NCI-H187 (cell line): ENCODE measurements at places on chromosomes 2 and 18.

- DNase-seq, result no peak
These were observed 207.1 kb downstream of the SPAG16 start for GRCh38 chr2:213491376-213491775.

DNA sequence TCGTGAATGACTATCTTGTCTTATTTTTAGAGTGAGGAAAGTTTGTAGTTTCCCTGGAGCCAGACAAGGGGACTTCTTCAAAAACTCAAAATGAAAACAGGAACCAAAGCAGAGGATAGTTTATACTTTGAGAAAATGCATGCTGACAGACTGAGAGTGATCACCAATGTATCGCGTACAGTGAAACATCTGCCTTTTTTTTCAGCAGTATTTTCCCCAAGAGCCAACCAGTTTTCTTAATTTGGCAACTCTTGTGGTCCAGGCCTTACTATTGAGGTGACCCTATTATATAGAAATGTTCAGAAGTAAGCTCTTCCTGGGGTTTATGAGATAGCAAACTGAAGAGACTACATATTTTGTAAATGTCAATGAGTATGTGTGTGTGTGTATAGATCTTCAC is 153.7 kb upstream of the VRK2 start:
- no peak for DNase-seq

- no peak for DNase-seq
These were observed 42.6 kb upstream of the MTCL1 start for GRCh38 chr18:8662560-8663255.

GRCh38 chr2:134683561-134684112 is 35.2 kb downstream of the TMEM163 start:
- no peak for DNase-seq

DNA sequence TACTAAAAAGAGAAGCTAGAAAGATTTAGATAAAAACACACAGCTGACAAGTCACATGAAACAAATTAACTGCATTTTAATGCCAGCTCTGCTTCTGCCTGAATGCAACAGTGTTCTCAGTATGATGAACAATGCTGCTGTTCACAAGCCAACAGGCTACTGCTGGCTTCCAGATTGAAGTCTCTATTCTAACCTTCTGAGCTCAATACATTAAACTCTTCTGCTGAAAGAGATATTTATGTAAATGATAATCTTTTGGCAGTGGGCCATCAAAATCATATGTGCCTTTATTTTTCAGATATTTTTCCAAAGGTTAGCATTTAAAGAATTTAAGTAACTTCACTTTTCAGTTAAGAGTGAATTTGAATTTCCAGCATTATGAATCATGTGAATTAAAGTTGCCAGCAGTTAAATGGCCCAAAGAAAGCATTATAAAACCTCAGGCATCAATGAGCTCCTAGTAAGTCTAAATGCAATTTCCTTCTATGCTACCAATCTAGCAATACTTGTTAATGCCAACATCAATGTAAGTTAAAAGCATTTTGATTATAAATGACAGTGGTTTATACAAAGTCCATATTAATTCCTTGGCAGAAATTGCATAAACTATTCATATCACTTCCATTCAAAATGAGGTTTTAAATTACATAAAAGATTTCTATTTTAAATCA is 72.4 kb downstream of the ID2 start:
- DNase-seq, result no peak

GRCh38 chr2:168639441-168639898 is 163.0 kb upstream of the NOSTRIN start:
- no peak for DNase-seq
